Dermis blood vessel endothelial cell (primary cell): ENCODE measurements at places on chromosomes 5 and 9. TPM values are rescaled to one million over a fixed set of nuclear protein-coding genes. Genes with fewer than 3 reads are reported as not detected.

Gene PCDHB11
- 0.17 and 0.19 TPM in 2 replicates for total RNA-seq

Gene SH2D3C
- 77.8 and 95.6 TPM in 2 replicates for total RNA-seq

Gene SLC46A2
- not detected in 2 replicates for total RNA-seq

Gene MACIR
- 9.4 and 11.9 TPM in 2 replicates for total RNA-seq

Gene PRRT1B
- total RNA-seq = not detected in 2 replicates

Gene ARRDC3
- total RNA-seq = 81.0 and 94.4 TPM in 2 replicates

Gene SUSD3
- total RNA-seq = not detected in 2 replicates

Gene THG1L
- total RNA-seq = 4.4 and 7.1 TPM in 2 replicates

Gene TEK
- total RNA-seq = 119 and 159 TPM in 2 replicates

Gene FGF1
- total RNA-seq = 0.19 and 0.85 TPM in 2 replicates

Gene PLAA
- 48.2 and 61.1 TPM in 2 replicates for total RNA-seq

Gene FAM221B
- not detected in 2 replicates for total RNA-seq

Gene AGXT2
- total RNA-seq = 0.05 TPM in 1 of 2 replicates, not detected in the other

Gene HNRNPAB
- total RNA-seq = 55.0 and 64.6 TPM in 2 replicates

Gene C9
- total RNA-seq = 0.34 TPM in 1 of 2 replicates, not detected in the other

Gene ARL10
- total RNA-seq = 14.7 and 15.0 TPM in 2 replicates

Gene PCDHGA1
- total RNA-seq = 0.33 and 0.34 TPM in 2 replicates

Gene RHOBTB3
- 27.6 and 30.3 TPM in 2 replicates for total RNA-seq

Gene CDHR2
- total RNA-seq = under 0.01 TPM in 1 of 2 replicates, not detected in the other

Gene OBP2B
- total RNA-seq = not detected in 2 replicates

Gene SPATA31A3
- total RNA-seq = not detected in 2 replicates

Gene GGTA1
- 6.2 and 8.7 TPM in 2 replicates for total RNA-seq

Gene TYRP1
- 0.23 and 0.85 TPM in 2 replicates for total RNA-seq

Gene RUSC2
- total RNA-seq = 15.8 and 24.5 TPM in 2 replicates

Gene FCN2
- not detected in 2 replicates for total RNA-seq

Gene AQP7
- total RNA-seq = not detected in 2 replicates

Gene CTSV
- under 0.01 and 2.1 TPM in 2 replicates for total RNA-seq

Gene IFNB1
- total RNA-seq = not detected in 2 replicates

Gene HAPLN1
- under 0.01 TPM in 1 of 2 replicates, not detected in the other for total RNA-seq

Gene RNF208
- 0.14 TPM in 1 of 2 replicates, not detected in the other for total RNA-seq

Gene CCDC180
- 0.37 and 1.4 TPM in 2 replicates for total RNA-seq

Gene MOB3B
- 0.85 and 2.1 TPM in 2 replicates for total RNA-seq

Gene CCL27
- not detected in 2 replicates for total RNA-seq

Gene DMRT3
- total RNA-seq = not detected in 2 replicates

Gene OR1Q1
- not detected in 2 replicates for total RNA-seq

Gene PLCXD3
- total RNA-seq = 0.19 and 0.51 TPM in 2 replicates

Gene PCA3
- total RNA-seq = under 0.01 and 0.33 TPM in 2 replicates

Gene PCDHGA5
- 0.74 and 0.85 TPM in 2 replicates for total RNA-seq

Gene CPEB4
- 16.8 and 18.0 TPM in 2 replicates for total RNA-seq

Gene GCNT4
- 0.19 and 0.34 TPM in 2 replicates for total RNA-seq

Gene FBP2
- not detected in 2 replicates for total RNA-seq

Gene ENC1
- 26.2 and 32.2 TPM in 2 replicates for total RNA-seq

Gene THOC3
- 41.5 and 55.6 TPM in 2 replicates for total RNA-seq

Gene SLC4A9
- not detected in 2 replicates for total RNA-seq

Gene CRHBP
- 0.17 and 0.19 TPM in 2 replicates for total RNA-seq

Gene CDC25C
- total RNA-seq = 2.4 and 11.3 TPM in 2 replicates
